ENCODE measurements at places on chromosomes 13 and 19. TPM values are rescaled to one million over a fixed set of nuclear protein-coding genes. Genes with fewer than 3 reads are reported as not detected.

Gene CAPN12
- total RNA-seq, result not detected

DNA sequence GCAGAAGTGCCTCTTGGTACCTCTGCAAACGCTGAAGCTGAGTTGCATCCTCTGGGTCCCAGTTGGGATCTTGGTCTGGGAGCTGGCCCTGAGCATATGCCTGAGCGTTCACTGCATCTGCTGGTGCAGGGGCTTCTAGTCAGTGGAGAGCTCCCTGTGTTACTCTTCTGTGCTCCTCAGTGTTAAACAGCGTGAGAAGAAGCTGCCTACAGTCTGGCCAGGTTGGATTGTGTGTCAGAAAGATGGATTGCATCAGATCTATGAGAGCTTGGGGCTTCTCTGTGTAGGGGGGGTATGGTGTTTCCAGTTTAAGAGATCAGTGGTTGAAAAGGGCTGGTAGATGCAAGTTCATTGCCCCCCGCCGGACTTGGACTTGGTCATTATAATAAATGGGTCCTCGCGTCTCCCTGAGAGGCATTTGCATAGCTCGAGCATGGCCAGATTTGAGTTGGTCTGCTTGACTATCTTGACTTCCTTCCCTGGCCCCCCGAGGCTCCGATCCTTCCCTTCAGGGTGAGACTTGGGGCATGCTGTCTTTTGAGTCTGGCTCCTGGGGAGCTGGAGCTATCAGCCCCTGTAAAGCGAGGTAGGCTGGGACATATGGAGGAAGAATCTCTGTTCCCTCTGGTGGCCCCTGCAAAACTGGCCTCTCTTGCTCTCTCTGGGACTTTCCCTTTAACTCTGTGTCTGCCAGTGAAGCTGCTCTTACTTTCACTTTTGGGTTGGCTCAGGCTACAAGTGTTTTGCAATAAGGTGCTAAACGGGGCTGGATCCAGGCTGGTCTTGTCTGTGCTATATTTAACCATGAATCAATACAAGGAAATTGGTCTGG, 52.9 kb downstream of the OR10H4 start:
- H3K36me3 ChIP-seq, result no peaks in the 10 kb centered on the region
- H3K4me3 ChIP-seq, result peak overlapping the region; percentile 44
- no peaks in the 10 kb centered on the region for H3K27me3 ChIP-seq
- no peak for DNase-seq
- H3K4me1 ChIP-seq, result peaks cover 10% of the 10 kb centered on the region

GRCh38 chr13:53010374-53011105, 18.1 kb upstream of the OLFM4 start:
- H3K27me3 ChIP-seq, result no peaks in the 10 kb centered on the region
- no peaks in the 10 kb centered on the region for H3K4me1 ChIP-seq
- no peak overlapping the region for H3K27ac ChIP-seq
- H3K36me3 ChIP-seq, result no peaks in the 10 kb centered on the region
- DNase-seq, result no peak

GRCh38 chr19:55209693-55210472, 582 bp upstream of the PTPRH start:
- no peak for DNase-seq
- H3K4me1 ChIP-seq, result no peaks in the 10 kb centered on the region
- H3K27me3 ChIP-seq, result peaks cover 24% of the 10 kb centered on the region
- no peak overlapping the region for H3K4me3 ChIP-seq

- no peaks in the 10 kb centered on the region for H3K4me1 ChIP-seq
- DNase-seq, result no peak
- no peaks in the 10 kb centered on the region for H3K27me3 ChIP-seq
- H3K4me3 ChIP-seq, result no peak overlapping the region
- no peaks in the 10 kb centered on the region for H3K36me3 ChIP-seq
These were observed 539.6 kb upstream of the SLITRK5 start for GRCh38 chr13:87131611-87132010.

GRCh38 chr13:92901739-92902138, 324.9 kb upstream of the GPC6 start:
- no peaks in the 10 kb centered on the region for H3K27me3 ChIP-seq
- DNase-seq, result no peak
- H3K36me3 ChIP-seq, result no peaks in the 10 kb centered on the region
- no peak overlapping the region for H3K4me3 ChIP-seq

Data from gastrocnemius medialis (tissue), 4 donors.